ENCODE measurements at places on chromosomes 3 and 15.
A peak's percentile ranks its signal among the peaks of the same experiment; 100 is the strongest.

DNA sequence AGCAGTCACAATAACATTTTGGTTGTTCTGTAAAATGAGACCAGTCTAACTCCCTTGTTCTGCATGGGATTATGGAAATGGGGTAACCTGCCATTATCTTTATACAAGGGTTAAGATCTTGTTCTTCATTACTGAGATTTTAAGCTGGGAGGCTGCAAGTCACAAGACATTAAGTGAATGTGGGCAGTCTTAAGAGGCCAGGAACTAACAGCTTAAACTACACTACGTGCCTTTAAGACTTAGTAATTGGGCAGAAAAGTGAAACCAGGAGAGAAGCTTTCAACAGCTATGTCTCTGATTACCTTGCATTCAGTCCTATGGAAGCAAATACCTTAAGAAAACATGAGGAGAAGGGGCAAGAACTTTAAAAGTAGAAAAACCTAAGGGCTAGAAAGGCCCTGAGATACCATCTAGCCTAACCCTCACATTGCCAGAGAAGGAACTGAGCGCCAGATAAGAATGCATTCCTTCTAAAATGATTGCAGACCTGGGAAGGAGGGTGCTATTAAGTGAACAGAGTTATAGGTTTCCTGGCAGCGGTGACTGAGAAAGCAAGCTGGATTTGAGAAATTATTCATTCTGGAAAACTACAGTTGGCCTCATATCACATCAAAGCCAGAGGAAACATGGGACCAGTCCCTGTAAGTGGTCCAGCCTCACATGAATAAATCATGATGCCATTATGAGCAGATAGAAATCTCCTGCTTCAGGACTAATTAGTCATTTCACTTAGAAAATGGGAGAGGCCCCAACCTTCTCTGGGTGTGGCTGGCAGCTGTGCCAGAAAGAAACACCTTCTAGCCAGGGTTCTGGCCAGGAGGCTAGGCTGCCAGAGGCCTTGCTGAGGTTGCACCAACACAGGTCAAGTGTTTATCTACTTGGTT lies 32.9 kb downstream of the DAPK2 start:
- no peak for DNase-seq

DNA sequence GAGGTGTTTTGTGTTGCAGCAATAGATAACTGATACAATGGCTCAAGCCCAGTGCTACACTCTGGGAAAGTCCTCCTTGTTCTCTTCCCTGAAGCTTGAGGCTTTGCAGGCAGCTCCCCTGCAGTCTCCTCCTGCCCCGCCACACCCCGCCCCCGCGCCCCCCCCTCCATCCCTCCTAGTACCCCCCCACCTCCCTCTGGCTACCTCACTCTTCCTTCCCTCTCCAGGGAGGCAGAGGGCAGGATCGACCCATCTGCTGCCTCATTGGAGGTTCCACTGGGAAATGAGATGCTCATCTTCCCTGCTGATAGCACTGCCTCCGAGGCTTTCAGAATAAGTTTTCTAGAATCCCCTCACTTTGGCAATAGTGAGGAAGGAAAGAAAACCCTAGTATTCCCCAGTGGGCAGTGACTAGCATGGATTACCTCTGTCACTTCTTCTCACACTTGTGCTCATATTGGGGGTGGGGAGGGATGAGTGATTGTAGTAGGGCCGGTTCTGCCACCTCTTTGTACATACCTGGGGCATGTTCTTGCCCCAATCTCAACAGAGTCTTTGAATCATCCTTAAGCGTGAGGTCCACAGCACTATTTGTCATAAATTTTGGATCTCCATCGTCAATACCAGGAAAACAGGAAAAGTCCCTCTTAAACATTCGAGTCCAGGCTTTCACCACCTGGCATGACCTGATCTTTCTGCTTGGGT lies 16.3 kb upstream of the RAB7A start:
- DNase-seq = no peak

DNA sequence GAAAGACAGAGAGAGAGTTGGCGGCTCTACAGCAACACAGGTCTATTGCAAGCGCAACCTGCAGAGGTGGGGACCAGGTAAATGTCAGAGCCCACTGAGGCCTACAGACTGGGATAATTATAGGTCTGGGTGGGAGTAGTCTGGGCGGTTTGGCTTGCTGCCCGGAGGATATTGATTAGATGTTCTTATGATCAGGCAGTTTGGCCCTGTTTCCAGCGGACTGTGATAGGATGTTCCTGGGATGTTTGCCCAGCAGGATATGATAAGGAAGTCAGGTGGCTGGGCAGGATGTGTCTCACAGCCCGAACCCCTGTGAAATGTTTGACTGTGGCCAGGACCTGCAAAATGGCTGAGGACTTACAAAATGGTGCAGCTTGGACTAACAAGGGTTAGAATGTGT lies 364.9 kb downstream of the NAALADL2 start:
- DNase-seq = no peak

DNA sequence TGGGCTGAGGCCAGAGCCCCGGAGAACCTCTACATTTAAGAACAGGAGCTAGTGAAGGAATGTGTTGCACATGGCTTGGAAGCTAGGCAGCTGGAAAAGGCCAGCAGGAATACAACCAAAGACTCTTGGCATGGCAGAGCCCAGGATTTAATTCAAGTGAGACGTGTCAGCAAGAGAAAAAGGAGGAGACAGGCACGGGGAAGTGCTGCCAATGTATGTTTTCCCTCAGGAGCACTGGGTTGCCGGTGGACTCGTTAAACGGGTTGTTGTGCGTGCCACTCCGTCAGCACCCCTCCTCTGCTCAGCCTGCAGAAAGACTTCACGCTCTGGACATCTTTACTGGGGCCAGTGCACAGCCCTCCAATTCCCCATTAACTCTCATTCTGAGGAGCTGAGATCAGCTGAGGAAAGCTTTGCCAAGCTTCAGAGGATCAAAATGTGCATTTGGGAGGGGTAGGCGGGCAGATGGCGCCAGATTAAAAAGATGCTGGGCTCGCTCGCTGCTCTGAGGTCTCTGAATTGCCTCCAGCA lies 103.7 kb downstream of the PDZRN3 start:
- no peak for DNase-seq

- DNase-seq = no peak
These were observed 10.6 kb downstream of the ST6GAL1 start for GRCh38 chr3:186940967-186941366.

DNA sequence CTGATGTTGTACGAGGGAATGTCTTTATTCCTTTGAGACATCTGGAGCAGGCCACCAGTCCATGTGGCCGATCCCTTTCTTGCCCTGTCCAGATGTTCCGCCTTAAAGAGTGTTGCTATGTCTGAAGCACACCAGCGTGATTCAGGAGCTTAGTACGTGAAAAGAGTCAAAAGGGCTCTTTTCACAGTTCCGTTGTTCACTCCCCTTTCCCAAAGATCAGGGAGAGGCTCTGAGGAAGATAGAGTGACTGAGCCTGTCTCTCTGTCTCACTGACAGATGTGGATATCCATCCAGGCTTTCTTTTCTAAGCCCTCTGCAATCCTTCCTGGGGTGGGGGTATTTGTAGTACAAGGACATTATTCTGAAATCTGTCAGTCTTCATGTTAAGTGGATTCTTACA lies 262.5 kb upstream of the LRTM1 start:
- DNase-seq = no peak

DNA sequence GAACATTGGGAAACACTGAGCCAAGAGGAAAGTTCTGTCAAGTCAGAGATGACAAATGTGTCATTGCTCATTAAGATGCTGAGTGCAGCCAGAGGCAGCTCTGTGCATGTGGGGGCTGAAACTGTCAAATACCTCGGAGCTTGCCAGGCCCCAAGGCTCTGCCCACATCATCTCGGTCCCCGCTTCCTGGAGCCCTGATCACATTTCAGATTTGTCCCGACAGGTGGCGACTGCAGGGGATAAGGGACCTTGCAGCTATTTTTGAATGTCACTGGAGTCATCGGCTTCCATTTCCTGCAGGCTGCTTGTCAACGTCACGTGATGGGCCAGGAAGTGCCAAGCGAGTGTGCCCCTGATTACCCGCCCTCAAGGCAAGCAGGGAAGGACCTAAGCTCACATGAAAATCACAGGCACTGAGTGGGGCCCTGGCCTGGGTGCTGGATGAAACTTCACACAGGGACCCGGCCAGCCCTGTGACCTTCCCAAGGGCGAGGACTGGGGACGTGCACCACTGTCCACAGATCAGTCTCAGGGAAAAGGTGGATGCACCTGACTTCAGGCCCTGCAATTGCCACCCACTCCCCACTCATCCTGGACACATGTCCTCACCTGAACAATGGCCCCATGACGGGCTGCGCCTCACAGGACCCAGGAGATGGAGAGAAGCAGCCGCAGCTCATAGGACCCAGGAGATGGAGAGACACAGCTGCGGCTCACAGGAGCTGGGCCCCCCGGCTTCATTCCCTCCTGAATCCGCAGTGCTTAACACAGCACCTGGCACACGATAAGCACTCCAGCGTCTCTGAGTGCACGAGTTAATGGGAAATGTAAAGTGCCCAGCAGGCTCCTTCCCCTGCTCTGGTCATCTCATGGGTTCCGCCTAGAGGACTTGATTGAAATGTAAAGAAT lies 73.4 kb downstream of the NUP210 start:
- peak; percentile 82 for DNase-seq
